ENCODE measurements at places on chromosomes 13 and 19.

DNA sequence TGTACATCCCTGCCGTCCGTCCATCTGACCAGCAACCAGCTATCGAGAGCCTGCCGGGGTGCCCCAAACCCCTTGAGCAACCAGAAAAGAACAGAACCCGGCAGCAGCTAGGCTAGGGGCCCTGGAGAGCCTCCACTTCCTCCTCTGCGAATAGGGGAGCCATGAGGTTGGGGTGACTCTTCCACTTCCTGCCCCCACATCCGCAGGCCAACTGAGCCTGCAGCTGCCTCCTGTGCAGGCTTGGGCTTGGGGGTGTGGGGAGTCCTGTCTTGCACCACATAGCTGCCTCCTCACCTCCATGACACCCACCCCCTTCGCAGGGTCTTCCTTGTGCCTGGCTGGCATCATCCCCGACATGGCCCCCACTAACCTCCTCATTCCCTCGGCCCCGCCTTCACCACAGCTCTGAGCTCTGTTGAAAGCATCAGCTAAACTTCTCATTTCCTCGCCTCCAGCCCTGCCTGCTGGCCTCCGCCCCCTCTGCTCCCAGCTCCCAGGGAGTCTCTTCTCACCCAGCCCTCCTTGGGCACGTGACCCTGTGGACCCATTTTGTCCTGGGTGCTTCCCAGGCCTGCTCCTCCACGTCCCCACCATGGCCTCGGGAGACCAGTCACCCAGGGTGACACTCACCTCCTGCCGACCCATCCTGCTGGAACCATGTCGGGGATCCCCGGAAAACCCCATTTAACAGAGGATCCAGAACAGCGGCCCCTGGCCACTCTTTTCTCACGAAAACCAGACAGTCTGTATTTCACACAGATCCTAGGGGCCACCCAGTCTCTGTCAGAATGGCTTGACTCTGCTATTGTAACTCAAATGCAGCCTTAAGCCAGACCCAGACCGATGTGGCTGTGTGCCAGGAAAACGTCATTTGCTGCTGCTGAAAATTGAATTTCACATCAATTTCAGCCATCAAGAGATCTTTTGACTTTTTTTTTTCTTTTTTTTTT is 50.4 kb downstream of the MYO9B start:
- DNase-seq: peak; percentile 21

- no peak for DNase-seq
Measured at GRCh38 chr13:36513266-36513665, 81.0 kb downstream of the CCNA1 start.

DNA sequence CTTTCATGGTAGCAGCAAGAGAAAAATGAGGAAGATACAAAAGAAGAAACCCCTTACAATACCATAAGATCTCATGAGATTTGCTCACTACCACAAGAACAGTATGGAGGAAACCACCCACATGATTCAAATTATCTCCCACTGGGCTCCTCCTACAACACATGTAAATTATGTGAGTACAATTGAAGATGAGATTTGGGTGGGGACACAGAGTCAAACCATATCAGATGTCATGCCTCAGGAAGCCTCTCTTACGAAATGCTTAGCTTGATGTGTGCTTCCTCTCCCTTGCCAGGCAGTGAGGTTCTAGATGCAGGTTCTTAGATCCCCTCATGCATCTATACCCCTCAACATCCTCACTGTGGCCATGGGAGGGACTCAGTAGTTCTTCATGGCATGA is 63.2 kb upstream of the RGCC start:
- no peak for DNase-seq

DNA sequence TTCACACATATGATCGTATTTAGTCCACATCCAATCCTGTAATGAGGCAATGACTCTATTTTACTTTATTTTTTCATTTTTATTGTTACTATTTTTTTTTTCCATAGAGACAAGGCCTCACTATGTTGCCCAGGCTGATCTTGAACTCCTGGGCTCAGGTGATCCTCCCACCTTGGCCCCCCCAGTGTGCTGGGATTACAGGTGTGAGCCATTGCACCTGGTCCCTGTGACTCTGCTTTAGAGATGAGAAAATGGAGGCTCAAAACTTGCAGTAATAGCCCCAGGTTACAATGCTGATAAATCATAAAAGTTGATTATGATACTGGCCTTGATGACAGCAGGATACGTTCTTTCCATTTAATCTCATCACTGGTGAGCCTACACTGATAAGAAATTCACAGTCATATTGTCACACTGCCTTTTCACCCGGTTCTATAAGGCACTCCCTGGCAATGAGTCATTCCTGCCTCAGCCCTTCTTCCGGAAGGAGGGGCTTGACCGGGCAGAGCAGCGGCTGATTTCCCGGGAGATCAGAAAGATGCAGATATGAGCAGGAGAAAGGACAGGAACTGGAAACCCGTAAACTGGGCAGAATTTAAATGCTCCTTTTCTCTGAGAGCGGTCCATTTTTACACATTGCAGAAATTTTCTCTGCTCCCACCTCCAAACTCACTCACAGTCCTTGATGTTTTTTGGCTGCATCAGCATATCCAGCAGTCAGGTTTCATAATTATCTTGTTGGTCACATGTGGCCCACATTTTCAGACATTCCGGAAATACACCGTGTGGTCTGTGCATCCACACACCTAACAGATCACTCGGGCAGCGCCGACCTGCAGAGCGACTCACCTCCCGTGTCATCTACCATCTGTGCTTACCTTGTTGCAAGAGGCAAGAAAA is 616.4 kb downstream of the EFNB2 start:
- peak; percentile 63 for DNase-seq

DNA sequence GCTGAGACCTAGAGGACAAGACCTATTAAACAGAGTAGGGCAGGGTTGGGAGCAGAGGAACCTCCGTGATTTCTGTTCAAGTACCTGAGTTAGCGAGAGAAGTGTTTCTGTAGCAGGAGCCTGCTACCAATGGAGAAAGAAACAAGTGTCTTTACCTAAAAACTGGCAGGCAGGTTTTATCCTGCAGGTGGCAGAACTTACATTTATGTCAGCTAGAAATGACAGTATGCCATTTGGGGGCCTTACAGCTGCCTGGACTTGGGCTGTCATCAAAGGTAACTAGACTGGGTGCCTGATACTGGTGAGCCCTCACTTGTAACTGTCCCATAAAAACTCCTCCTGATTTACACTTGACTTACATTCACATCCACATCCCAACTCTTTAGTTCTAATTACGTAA is 185.3 kb upstream of the MIR17HG start:
- no peak for DNase-seq

DNA sequence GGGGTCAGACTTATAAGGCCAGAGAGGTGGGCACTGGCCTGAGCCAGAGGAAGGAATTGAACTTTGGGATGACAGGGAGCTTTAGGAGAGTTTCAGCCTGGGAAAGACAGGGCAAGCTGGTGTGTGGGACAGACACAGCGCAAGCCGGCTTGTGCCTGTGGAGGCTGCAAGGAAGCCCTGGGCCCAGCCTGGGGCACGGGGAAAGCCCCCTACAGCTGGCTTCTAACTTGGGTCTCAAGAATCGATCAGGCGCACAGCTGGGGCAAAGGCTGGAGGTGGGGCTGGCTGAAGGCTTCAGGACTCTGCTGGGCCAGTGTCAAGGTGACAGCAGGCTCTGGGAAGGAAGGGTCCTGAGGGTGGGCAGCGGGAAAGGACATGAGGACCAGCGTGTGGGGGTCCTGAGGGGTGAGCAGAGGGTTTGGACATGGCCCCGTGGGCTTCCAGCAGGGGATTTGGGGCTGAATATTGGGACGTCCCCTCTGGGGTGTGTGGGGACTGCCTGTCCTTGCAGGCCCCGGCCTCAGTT is 3.0 kb downstream of the PTOV1 start:
- DNase-seq: no peak

GRCh38 chr13:34730961-34731360 is 211.1 kb upstream of the NBEA start:
- no peak for DNase-seq

GRCh38 chr19:44540736-44541135 is 11.3 kb upstream of the CEACAM20 start:
- no peak for DNase-seq

GRCh38 chr13:109422161-109422560 is 364.2 kb downstream of the IRS2 start:
- no peak for DNase-seq

DNA sequence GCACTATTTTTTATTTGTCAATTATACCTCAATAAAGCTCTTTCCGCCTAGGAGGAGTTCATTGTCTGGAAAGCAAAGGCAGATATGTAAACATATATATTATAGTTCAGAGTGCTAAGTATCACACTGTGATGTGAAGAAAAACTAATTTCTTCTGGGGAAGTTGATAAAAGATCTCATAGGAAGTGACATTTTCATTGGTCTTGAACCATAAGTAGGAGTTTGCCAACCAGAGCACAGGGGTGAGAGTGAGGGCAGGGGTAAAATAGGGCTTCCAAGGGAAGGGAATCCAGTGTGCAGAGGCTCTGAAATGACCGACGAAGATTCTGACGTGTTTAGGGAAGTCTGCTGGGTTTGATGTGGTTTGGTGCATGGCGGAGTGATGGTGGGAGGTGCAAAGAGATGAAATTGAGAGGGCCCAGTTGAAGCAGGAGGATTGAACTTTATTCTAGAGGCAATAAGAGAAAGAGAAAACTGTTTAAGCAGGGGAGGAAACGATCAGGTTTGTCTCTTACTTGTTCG is 780 bp upstream of the GTF2F2 start:
- peak; percentile 47 for DNase-seq

GRCh38 chr19:41784312-41784711 is 12.1 kb upstream of the CEACAM3 start:
- no peak for DNase-seq

DNA sequence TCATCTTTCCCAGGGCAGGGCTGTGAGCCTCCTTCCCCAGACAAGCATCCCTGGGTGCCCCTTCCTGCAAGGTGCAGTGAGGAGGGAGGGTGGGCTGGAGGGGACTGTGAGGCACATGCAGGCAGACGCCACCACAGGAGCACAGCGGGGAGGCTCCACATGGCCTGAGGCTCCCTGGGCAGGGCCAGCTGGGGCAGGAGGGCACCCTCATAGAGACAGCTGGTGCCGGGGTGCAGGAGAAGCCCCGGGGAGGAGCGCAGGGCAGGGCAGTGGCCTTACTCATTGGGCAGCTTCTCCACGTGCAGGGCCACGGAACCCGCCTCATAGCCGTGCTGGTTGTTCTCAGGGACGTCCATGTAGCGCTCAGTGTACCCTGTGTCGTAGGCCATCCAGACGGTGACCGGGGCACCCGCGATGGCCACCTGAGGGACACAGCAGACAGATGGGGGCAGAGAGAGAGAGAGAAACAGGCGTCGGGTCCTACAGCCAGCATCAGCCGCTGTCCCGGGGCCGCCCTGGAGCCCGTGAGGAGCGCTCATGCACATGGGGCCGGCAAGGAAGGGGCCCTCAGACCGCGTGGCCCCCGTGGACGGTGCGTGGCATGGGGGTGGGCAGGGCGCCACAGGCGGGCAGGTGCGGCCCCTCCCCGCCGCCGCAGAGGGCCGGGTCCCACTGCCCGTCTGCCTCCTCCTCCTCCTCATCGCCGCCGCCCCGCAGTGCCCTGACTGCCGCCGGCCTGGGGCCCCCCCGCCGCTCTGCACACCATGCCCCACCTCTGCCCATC is 12.5 kb upstream of the MYDGF start:
- DNase-seq: no peak

GRCh38 chr19:40601134-40601974 is at the start of gene LTBP4:
TSS of gene LTBP4 (plus strand) at chr19:40601369. CDS start at chr19:40601388, 19 bp downstream.
- DNase-seq: no peak

DNA sequence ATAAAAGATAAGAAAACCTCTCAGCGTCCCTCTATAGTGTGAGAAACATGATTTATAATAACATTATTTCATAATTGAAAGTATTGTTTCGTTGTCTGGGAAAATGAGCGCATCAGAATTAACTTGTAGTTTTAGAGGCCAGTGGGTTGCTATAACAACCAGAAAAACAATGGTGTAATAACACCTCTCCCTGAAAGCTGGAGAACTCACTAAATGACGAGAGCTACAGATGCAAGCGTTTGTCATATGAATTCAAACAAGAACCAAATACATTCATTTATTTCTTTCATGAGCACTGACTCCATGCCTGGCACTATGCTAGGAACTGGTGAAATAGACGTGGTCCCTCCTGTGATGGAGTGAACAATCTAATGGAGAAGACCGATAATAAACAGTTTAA is 16.3 kb downstream of the KBTBD7 start:
- peak; percentile 9 for DNase-seq

DNA sequence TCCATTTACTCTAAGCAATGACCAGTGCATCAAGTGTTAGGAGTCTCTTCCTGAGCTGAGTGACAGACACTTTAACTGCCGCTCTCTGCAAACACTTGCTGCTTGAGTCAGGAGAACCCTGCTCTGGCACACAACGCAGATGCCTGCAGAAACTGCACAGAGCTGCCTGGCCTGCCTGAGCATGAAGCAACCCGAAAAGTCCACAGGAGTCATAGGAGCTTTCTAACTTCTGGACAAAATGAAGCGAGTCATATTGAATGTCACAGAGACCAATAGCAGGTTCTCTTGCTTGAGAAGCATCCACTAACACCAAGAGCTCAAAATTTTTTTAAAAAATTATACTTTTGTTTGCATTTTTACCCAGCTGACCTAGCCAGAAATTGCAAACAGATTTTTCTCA is 232.4 kb downstream of the LHFPL6 start:
- peak; percentile 13 for DNase-seq

- DNase-seq: peak; percentile 19
Measured at GRCh38 chr13:21075011-21075378, 13.6 kb upstream of the LATS2 start.

DNA sequence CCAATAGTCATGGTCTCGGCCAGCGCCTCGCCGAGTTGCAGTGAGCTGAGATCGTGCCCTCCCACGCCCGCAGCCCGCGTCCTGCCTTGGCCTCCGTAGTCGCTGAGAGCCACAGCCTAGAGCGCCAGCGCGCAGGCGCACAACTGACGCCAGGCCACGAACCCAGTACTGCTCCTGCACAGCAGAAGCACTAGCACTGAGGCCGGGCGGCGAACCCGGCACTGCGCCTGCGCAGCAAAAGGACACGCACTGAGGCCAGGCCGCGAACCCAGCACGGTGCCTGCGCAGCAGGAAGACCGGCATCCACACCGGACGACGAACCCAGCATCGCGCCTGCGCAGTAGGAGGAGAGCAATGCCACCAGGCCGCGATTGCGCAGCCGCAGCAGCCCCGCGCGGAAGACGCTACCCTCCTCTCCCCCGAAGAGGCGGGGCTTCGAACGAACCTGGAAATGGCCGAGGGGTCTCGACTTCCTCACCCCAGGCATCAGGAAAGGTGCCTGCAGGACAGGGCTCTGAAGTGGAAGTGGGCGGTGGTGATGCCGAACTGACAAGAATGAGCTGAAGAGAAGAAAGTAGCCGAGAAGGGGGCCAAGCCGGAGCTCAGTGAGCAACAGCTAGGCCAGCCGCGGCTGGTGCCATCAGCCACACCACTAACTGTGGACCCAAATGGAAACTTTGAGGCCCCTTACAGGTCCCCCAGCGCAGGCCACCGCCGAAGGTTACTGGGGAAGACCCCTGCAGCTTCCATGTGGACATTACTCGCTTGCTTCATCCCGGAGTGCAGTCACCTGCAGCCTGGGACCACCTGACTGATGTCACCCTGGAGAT is 7.5 kb downstream of the F10 start:
- peak; percentile 14 for DNase-seq
